WTC11 (cell line): ENCODE measurements at places on chromosomes 16 and 17.
A peak's percentile ranks its signal among the peaks of the same experiment; 100 is the strongest.

DNA sequence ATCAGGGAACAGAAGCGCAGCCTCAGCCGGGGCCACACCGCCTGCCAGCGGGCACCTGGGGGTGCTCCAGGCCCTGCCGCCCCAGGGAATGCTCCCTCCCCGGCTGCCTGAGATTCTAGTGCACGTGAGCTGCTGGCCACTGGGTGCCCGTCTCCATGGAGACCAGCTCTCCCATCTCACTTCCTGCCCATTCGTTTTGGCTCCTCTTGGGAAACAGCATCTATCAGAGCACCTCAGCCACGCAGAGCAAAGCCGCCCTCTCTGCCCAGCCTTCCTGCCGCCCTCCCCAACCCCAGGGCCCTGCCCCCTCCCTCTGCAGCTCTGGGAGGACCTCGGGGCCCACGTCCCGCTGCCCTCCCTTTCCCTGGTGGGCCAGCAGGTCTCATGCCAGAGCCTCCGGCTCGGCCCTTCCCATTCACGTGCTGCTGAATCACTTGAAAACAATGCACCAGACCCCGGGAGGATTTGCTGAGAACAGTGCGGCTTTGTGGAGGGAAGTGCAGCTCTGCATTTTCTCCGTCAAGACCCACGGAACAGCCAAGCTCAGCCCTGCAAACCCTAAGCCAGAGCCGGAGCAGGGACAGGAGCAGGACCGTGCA lies 19.4 kb downstream of the CEP295NL start:
- DNase-seq: no peak

GRCh38 chr16:67726106-67727034 lies 7.3 kb upstream of the GFOD2 start:
- no peak for DNase-seq

GRCh38 chr17:51240275-51240674 lies 19.6 kb downstream of the MBTD1 start:
- no peak for DNase-seq

DNA sequence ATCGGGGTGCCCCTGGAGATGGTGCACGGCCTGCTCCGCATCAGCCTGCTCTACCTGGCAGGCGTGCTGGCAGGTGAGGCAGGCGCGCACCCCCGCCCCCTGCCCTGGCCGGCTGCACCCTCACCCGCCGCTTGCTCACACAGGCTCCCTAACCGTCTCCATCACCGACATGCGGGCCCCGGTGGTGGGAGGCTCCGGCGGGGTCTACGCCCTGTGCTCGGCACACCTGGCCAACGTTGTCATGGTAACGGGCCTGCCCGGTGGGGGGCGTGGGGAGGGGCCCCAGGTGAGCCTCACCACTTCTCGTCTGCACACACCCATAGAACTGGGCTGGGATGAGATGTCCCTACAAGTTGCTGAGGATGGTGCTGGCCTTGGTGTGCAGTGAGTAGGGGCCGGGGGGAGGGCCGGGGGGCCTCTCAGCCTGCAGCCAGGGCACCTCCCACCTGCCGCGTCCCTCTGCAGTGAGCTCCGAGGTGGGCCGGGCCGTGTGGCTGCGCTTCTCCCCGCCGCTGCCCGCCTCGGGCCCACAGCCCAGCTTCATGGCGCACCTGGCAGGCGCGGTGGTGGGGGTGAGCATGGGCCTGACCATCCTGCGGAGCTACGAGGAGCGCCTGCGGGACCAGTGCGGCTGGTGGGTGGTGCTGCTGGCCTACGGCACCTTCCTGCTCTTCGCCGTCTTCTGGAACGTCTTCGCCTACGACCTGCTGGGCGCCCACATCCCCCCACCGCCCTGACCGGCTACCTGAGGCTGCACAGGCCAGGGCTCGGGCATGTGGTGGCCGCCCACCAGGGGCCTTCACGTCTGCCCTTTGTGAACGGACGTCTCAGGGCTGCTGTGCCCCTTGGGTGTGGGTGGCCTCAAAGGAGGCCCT lies 2.1 kb downstream of the RHBDL1 start:
- DNase-seq: peak; percentile 74

DNA sequence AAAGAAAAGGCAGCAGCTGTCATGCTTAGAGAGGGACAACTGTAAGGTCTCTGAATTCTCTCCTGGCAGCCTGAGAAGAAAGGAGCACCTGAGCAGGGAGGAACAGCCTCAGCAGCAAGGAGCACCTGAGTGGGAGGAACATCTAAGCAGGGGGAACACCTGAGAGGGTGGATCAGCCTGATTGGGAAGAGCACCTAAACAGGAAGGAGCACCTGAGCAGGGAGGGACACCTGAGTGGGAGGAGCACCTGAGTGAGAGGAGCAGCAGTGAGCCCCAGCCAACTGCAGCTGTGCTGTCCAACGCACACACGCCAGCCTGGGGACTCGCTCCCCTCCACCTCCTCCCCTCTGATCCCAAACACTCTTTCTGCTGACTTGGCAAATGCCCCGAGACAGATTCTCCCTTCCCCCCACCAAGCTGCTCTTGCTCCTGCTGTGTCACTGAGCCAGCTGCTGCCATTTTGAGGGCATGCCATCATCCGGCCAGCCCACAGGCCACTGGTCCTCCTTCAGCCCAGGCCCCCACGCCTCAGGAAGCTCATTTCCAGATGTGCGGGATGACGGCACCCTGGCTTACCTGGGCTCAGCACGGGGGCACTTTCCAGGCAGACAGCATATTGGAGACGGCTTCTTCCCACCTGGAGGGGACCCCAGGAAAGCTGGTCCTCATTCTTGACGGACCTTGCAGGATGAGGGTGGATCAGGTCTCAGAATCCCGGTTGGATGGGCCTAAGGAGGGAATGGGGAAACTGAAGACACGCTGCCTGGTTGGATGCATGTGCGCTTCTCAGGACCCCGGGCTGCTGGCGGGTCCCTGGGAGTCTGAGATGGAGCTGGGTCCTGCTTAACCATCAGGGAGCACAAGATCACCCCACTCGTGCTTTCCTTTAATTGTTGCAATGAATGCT lies 57.7 kb upstream of the RBFOX3 start:
- DNase-seq: no peak

GRCh38 chr17:50349243-50349600 lies 3.3 kb downstream of the XYLT2 start:
- DNase-seq: no peak

- DNase-seq: peak; percentile 81
These were observed 24.2 kb downstream of the SGSH start for GRCh38 chr17:80195671-80196529.

DNA sequence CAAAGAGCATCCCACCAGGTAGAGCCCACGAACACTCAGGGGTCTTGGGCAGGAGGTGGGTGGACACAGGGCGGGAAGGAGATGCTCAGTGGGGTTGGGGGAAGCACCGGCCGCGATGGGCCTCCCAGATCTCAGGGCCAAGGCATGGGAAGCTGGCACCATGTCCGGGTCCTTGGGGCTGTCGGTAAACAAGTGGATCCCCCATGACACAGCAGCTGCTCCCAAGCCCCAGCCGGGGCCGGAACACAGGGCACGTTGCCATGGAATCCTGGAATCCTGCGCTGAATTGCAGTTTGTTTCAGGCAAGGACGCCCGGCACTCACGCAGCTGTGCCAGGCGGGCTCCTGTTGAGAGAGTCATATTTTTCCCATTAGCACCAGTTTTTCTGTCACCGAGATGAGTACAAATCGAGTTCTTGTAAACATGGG lies 23.0 kb upstream of the CHMP6 start:
- DNase-seq: no peak

- no peak for DNase-seq
These were observed 51.6 kb downstream of the PMP22 start for GRCh38 chr17:15213381-15214087.

DNA sequence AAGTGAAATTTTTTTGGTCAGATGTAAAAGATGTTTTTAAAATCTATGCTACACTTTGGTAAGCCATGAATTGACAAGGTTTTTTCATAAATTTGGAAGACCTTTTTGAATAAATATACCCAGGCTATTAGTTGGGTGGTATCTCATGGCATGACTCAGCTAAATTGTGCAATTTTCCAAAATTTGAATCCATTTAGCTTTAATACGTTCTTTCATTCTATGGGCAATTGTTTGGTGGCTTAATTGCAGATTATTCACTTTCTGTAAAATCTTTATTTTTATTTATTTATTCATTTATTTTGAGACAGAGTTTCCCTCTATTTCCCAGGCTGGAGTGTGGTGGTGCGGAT lies 82.8 kb upstream of the TNRC6A start:
- no peak for DNase-seq

DNA sequence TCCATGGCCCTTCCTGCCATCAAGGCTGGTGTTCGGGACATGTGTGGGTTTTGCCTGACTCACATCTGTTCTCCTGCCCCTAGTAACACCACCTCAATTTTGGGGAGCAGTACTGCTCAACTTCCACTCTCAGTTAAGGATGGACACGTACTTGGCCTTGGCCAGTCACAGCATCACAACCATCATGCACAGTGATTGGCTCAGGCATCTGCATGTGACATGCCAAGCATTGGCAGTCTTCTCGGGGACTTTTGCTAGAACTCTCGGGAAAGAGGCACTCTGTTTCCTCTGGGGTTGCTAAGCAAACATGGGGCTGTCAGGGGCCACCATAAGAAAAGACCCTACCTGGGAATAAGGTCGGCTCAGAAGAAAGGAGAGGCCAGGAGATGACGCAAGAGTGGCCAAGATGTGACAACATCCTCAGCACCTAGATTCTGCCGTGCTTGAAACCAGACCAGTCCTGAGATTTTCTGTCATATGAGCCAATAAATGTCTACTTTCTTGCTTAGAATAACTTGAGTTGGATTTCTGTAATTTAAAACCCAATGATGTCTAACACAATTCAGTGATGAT lies 11.9 kb upstream of the KDM8 start:
- no peak for DNase-seq

- DNase-seq: no peak
These were observed 47.4 kb upstream of the JPH3 start for GRCh38 chr16:87554754-87555427.

- DNase-seq: no peak
These were observed 2.7 kb downstream of the MYH13 start for GRCh38 chr17:10370016-10370608.

- DNase-seq: peak; percentile 56
These were observed at the start of gene RTN4RL1 for GRCh38 chr17:2025220-2025621. RTN4RL1 (minus strand) TSS chr17:2025334; CDS start chr17:2024865, 469 bp downstream.

- DNase-seq: no peak
These were observed 278.8 kb upstream of the C16orf82 start for GRCh38 chr16:26787924-26788323.

DNA sequence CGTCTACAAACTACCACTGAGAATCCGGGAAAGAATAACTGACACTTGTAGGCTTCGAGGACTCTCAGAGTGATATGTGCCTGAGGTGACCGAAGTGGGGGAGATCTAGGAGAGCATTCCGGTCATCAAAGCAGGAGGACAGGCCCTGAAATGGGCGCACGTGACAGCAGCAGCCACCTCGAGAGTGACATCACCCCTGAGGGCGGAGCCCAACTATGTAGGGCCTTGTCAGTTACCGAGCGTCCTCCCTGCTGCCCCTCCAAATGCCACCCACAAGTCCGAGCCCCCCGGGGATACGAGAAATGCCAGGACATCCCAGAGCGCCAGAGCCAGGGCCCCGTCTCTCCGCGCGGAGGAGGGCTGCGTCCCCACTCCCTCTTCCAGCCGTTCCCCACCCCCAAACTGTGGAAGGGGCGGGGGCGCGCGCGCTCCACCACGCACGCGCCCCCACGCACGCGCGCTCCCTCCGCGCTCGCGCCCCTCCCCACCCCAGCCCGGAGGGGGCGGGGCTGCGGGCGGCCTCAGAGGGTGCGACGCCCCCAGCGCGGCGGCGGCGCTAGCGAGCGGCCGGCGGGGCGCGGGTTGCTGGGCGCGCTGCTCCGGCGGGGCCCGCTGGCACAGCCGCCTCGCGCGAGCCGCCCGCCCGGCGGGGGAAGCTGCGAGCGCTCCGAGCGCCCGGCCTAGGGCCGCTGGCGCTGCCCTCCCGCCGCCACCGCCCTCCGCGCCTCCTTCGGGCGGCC lies at the start of gene TANC2:
Gene TANC2 (plus strand): TSS at position 550 of the 740 bp plus-strand sequence. CDS start 43,325 bp downstream, outside the sequence.
- DNase-seq: peak; percentile 74

DNA sequence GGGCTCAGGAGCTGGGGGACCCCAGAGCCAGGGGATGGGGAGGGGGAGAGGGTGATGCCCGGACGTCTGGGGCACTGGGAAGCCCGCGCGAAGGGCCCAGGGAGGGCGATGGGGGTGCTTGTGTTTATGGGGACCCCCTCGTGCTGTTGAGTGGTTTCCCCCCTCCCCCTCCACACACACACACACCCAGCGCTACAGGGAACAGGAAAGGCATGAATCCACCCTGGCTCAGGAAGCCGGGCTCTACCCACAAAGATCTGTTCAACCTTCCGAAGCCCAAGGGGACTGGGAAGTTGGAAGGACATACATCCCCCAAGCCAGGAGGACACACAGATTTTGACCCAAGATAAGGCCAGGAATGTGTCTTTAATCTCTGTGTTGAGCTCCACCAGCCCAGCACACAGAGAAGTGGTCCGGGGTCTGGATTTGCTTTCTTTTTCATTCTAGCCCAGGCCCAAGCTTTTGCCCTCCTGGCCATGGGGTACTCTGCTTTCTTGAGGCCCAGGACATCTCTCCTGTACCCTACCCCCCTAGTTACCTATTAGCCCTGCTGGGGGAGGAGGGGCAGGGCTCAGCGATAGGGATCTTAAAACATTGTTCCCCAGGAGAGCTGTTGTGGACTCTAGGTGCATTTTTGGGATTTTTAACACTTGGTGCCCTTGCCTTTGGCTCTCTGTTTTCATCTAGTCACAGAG lies 1.2 kb downstream of the UBALD2 start:
- DNase-seq: no peak

- no peak for DNase-seq
These were observed 17.0 kb downstream of the PAFAH1B1 start for GRCh38 chr17:2610195-2611175.

DNA sequence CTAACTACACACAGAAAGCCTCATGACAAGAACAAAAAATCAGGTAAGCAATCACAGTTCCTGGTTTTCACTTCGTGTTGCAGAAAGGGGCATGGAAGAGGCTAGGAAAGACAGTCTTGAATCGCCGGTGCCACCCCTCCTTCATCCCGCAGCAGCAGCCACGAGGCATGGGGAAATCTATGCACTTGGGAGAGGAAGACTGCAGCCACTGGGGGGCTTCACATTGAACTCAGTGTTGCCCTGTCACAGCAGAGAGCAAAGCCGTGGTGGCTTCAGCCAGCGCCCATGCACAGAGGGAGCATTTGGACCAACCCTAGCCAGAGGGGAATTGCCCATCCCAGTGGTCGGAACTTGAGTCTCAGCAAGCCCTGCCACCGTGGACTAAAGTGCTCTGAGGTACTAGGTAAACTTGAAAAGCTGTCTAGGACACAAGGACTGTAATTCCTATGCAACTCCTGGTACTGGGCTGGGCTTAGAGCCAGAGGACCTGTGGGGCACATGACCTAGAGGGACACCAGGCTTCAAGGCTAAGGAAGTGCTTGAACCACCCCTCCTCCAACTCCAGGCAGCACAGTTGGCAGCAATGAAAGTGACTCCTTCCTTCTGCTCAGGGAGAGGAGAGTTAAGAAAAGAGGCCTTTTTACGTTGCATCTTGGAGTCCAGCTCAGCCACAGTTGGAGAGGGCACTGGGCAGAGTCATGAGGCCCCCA lies 35.2 kb upstream of the ATP2C2 start:
- no peak for DNase-seq

- DNase-seq: no peak
These were observed 9.2 kb upstream of the TVP23A start for GRCh38 chr16:10827691-10828341.

- DNase-seq: no peak
These were observed 85.6 kb upstream of the CCL2 start for GRCh38 chr17:34169496-34169895.
